Mucosa of descending colon (tissue), 3 donors: ENCODE measurements at places on chromosomes 2 and 18.
A peak's percentile ranks its signal among the peaks of the same experiment; 100 is the strongest.

GRCh38 chr2:38763228-38763627 lies 12.1 kb upstream of the SRSF7 start:
- no peak for DNase-seq

- no peak for DNase-seq
Measured at GRCh38 chr18:10515456-10515855, 10.4 kb upstream of the NAPG start.

DNA sequence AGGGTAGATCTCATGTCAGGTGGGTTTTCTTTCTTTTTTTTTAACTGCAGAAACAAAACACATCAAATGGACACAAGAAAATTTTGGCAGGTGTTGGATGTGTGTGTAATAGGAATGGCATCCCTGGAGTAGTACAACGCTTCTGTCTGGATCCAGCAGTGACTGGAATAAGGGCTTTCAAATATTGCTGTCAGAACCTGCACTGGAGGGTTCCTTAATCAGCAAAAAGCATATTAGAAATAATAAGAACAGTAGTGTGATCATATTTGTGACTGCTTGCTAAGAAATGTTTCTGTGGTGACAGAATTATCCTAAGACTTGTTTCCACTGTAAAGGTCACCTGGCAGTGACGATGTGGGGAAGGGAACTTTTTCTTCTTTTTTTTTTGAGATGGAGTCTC lies 30.8 kb downstream of the CREG2 start:
- no peak for DNase-seq

GRCh38 chr18:55856229-55856628 lies 268.2 kb upstream of the TCF4 start:
- no peak for DNase-seq

DNA sequence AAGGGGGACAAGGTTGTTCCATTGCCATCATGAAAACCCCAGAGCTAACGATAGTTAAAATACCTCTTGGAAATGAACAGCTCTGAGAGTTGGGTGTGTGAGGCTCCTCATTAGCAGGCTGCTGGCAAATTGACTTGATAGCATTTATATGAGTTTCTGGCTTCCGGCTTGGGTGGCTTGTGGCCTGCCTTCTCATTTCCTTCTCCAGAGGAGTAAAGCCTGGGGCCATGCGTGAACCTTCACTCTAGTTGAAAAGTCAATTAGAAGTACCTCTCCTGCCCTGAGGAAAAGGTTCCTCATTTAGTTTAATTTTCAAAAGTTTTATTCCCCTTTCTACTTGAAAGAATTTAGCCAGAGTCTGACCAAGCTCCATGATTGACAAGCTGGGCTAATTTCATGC lies 67.1 kb downstream of the MGAT5 start:
- DNase-seq, result peak; percentile 38

DNA sequence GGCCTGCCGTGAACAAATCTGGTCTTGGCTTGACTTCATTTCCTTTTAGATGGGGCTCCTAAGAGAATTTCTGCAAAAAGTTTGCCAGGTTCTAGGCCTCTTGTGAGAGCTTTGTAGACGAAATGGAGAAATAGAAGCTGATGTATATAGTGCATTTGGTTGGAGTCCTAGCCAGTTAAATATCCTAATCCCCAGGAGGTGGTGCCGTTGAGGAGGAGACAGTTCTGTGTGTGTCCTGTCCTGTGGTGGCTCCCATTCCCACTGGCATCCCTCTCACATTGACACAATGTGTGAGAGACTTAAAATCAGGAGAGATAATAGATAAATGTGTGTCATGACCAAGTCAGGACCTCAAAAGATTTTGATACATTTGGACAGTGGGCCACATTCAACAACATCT lies 34.6 kb upstream of the DNER start:
- no peak for DNase-seq

GRCh38 chr2:164792316-164793170 lies 49.1 kb downstream of the COBLL1 start:
- no peak for DNase-seq

- no peak for DNase-seq
Measured at GRCh38 chr18:63236921-63237846, 82.4 kb downstream of the BCL2 start.

GRCh38 chr2:213148572-213149261 lies 2.7 kb downstream of the IKZF2 start:
- no peak for DNase-seq

GRCh38 chr2:79604748-79605147 lies 91.9 kb downstream of the CTNNA2 start:
- DNase-seq, result no peak

- no peak for DNase-seq
Measured at GRCh38 chr2:102310964-102311640, at the start of gene IL1RL1. Gene IL1RL1, plus strand, starts transcription at chr2:102311563. Its CDS starts 26,702 bp downstream, at chr2:102338265.

- DNase-seq, result no peak
Measured at GRCh38 chr2:214492608-214493007, 81.8 kb downstream of the VWC2L start.

- DNase-seq, result no peak
Measured at GRCh38 chr2:213202011-213202410, 50.6 kb upstream of the IKZF2 start.

GRCh38 chr2:130327703-130328527 lies 14.8 kb upstream of the IMP4 start:
- DNase-seq, result no peak

- DNase-seq, result no peak
Measured at GRCh38 chr2:55236992-55237543, 4.6 kb downstream of the RPS27A start.
